ENCODE measurements at places on chromosomes 6 and 20.

- DNase-seq, result no peak
Observed at GRCh38 chr20:9460518-9460917, 53.9 kb upstream of the LAMP5 start.

DNA sequence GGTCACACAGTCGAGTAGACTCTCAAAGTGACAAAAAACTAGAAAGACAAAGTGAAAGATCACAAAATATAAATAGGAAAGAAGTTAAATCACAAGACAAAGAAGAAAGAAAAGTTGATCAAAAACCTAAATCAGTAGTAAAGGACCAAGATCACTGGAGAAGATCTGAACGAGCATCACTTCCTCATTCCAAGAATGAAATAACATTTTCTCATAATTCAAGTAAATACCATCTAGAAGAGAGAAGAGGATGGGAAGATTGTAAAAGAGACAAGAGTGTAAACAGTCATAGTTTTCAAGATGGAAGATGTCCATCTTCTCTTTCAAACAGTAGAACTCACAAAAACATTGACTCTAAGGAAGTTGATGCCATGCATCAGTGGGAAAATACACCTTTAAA, 31.6 kb upstream of the GJA10 start:
- no peak for DNase-seq

GRCh38 chr6:80489911-80490635, 383.6 kb downstream of the BCKDHB start:
- DNase-seq, result no peak

DNA sequence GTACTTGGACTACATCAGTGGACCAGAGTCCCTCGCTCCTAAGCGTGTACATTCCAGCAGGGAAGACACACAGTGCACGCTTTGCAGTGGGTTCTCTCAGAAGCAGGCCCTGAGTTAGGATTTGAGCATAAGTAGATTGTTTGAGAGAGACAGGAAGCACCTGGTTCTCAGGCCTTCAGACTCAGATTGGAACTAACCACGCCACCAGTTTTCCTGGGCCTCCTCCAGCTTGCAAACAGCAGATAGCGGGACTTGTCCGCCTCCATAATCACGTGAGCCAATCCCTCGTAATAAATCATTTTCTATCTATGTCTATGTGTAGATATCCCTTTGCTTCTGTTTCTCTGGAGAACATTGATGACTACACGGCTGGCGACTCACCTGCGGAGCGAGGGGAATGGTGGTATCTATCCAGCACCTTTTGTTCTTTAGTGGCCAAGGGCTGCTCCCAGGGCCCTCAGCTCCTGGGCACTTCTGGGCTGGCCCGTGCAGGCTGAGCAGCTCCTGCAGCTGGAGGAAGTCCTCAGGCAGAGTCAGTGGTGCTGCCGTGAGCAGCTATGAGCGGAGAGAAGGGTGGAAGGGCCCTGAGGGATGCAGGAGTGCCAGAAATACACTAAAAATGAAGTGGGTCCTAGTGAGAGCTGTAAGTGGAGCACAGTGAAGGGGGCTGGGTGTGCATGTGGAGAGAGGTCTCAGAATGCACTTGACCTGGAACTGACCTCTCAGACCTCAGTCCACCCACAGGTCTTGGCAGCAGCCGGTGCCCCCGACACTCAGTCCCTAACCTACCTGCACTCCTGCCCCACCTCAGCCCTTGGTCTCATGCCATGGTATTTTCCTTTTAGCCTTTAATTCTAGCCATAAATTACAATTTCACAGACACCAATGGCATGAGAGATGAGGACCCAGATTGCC, 76.9 kb downstream of the STK35 start:
- no peak for DNase-seq

- DNase-seq, result no peak
Observed at GRCh38 chr6:149075616-149076354, 241.7 kb upstream of the TAB2 start.

DNA sequence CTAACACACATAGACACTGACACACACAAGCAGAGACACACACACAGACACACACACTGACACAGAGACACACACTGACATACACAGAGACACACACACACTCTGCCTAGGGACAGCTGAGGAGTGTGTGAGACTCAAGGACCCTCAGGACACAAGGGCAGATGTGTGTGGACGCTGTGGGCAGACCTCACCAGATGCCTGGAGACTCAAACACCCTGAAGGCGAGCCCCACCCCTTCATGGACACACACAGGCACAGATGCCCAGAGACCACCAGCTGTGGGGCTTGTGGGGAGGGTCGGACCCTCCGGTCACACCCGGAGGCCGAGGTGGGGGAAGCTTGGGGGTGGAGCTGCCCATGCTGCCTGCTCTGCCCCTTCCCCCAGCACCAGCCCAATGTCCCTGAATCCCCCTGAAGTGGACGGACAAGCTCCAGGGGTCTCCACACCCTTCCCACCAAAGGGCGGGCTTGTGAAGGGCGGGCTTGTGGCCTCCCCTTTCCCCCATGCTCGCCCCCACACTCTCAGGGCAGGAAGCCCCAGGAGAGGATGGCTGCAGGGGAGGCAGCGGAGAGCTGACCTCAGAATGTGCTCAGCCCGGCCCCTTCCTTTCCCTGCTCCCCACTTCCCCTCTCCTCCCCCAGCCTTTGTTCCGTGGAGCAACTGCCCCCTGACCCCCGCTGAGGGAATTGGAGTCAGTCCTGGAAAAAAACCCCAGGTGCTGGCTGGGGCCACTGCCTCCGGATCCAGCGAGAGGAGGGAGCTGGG, 13.9 kb upstream of the ABHD16B start:
- DNase-seq, result no peak

DNA sequence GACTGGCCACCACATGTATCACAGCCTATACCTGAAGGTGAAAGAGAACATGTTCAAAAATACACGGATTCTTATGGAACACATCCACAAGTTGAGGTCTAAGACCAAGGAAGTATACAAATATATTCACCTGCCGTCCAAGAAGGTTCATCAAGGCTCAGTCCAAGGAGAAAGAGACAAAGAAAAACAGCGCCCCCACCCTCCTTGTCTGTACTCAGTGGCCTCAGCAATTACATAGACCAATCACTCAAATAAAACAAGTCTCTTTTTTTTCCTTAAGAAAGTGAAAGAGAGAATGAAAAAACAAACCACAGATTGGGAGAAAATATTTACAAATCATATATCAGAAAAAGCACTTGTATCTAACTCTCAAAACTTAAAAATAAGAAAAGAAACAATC, 19.5 kb downstream of the CPXM1 start:
- DNase-seq, result no peak

- DNase-seq, result peak; percentile 52
Observed at GRCh38 chr20:32091888-32092346, 17.6 kb upstream of the TM9SF4 start.

- DNase-seq, result no peak
Observed at GRCh38 chr6:72916298-72916697, 294.4 kb downstream of the KCNQ5 start.

- DNase-seq, result no peak
Observed at GRCh38 chr6:53494076-53494475, 50.8 kb downstream of the GCLC start.

DNA sequence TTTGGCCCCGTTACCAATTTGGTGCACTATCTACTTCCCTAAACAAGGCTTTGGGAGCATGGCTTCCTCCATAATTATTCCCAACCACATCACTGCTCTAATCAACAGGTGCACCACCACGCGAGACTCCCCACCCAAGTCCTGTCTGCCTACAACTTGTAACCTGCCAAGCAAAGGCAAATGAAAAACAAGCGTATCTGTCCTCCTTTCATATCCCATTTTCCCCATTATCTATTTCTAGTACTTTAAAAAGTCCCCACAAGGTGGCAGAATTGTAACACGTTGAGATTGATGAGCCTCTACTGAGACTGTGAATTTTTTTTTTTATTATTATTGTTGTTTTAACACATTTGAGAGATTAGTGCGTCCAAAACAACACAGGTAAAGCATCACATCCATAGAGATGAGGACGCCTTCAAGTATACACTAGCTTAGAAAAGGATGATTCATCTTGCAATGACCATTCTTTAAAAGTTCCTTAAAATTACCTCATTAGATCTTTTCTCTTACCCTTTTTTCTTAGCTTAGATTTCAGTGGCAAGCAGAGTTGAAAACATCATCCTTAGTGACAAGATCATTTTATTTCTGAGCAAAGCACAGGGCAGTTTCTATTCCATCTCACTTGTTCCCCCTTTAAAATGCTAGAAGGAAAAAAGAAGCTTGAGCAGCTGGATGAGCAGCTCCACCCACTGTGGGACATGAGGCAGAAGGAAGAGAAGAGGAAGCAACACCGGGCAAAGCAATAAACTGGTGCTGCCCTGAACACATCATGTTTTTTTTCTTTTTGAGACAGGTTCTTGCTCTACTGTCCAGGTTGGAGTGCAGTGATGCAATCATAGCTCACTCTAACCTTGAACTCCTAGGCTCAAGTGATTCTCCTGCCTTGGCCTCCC, 210.8 kb downstream of the ARHGAP18 start:
- peak; percentile 49 for DNase-seq

GRCh38 chr20:24914388-24915241, 34.5 kb upstream of the CST7 start:
- no peak for DNase-seq

DNA sequence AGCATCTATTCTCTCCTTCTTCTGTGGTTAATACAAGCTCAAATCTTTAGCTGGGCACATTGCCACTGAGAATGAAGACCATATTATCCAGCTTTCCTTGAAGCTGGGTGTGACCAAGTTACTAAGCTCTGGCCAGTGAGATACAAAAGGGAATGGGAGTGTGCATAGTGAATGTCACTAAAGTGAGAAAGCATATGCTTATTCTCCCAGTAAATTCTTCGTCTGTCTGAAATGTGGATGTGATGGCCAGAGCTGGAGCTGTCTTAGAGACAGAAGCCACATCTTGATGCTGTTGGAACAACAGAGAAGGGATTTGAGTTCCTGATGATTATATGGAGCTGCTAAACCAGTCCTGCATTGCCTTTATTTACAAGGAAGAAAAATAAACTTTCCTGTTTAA, 60.1 kb downstream of the SESN1 start:
- no peak for DNase-seq

DNA sequence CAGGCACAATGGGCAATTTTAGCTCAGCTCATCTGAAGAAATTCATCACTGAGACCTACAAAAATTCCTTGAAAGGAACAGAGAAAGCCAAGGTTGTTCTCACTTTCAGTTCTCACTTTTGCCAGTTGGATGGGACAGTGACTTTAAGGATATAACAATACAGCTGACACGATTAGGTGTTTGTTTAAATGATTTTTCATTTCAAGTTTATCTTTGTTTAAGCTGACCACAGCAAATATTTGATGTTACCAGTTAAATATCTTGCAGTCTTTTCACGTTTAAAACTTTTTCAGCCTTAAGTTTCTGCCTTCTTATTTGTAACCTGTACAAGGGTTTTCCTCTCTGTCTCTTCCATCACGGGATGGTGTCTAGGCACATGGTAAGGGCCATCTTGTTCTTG, 93.6 kb downstream of the PLCB1 start:
- DNase-seq, result no peak

- DNase-seq, result no peak
Observed at GRCh38 chr20:3846378-3846739, 275 bp upstream of the MAVS start.

DNA sequence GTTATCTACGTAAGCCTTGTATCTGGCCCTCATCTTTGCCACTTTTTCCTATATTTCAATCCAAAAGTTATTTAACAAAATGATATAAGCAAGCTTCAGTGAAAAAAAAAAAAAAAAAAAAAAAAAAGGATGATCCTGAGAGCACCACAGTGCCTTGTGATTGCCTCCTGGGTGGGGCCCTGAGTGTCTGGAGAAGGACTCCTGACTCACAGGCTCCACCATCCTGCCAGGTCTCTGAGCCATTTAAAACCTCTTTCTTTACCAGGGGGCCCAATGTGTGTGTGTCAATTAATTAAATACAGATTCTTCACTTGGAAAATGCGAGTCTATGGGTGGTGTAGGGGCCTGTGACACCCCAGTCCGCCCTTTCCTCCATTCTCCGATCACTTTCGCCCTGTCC, 105.2 kb downstream of the SMOC2 start:
- no peak for DNase-seq

- no peak for DNase-seq
Observed at GRCh38 chr6:121479486-121480098, 44.1 kb downstream of the GJA1 start.

Measured in central memory CD4-positive, alpha-beta T cell (primary cell).